ENCODE measurements at places on chromosomes 3 and 15. TPM values are rescaled to one million over a fixed set of nuclear protein-coding genes. Genes with fewer than 3 reads are reported as not detected.

Gene KLF15
- total RNA-seq: 92.6 TPM

GRCh38 chr15:36950371-36950770 lies 150.0 kb downstream of the MEIS2 start:
- ATAC-seq: no peak

Gene UBA5
- total RNA-seq: 26.9 TPM

DNA sequence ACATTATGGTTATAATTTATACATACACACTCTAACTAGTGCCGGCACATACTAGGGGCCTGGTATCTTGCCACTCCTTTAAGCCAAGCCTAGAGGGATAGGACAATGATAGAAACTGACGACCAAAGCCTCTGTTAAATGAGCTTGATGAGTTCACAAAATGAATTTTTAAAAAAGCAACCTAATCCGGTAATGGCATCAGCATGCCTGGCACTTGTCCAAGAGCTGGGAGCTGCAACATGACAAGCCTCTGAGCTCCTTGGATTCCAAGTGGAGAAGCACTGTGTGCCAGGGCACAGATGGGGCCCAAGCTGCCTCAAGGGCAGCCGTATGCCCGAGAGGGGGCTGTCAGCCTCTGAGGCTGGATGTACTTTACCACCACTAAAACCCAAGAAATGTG lies 9.7 kb downstream of the ETV5 start:
- no peak for ATAC-seq

DNA sequence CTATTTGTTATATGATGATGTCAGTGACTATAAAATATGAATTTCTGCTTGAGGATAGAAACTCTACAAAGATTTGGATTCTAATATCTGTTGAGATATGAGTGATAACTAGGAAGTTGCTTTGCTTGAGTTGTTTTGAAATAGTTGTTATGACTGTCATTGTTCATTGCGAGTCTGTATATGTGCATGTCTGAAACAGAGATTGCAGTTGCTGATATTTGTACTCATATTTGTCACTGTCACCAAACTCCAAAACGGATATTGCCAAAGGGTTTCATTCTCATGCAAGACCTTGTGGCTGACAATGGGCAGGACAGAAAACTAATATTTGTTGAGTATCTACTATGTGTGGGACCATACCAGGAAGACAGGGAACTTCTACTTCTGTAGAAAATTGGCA lies 240.2 kb downstream of the CD47 start:
- no peak for ATAC-seq

GRCh38 chr15:31365655-31366127 lies 39.1 kb downstream of the KLF13 start:
- peak; percentile 93 for ATAC-seq

Gene B4GALT4
- 18.5 TPM for total RNA-seq

- no peak for ATAC-seq
Measured at GRCh38 chr3:176354843-176355242, 842.4 kb downstream of the TBL1XR1 start.

Gene KBTBD13
- total RNA-seq: not detected

Measured in gastroesophageal sphincter (tissue), 4 donors.